ENCODE measurements at places on chromosomes 7 and 10.

DNA sequence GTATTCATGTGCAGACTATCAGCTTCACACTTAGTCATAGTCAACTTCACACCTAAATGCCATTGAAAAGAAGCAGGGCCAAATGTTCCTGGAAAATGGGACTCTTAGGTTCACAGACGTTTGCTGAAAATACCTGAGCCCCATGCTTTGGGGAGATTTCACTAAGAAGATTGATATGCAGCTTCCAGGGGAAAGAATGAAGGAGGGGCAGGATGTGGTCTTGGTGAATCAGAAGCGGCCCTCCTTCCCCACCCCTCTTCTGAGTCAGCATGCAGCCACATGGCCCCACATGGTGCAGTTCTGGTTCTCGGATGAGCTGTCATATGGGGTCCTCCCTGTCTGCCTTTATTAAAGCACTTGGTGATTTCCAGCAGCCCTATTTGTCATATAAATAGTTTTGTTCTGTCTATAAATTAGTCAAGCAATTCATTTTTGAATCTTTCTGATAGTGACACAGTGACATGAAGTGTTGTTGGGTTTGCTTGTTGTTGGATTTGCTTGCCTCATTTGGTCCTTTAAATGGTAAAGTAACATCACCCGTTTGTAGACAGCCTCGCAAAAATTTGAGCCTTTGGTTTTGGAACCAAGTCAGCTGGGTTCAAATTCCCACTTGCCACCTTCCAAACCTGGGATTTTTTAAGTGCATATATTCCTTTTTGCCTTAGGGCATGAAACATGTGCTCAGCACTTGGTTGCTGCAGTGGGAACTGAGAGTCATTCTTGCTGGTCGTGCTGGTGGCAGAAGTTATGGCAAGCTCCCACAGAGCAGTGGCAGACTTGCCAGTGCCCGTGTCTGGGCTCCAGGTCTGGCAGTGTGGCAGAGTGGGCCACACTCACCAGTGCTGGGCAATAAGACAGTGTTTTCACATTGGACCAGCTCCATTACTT, 68.1 kb upstream of the CDK6 start:
- DNase-seq: peak; percentile 68

GRCh38 chr7:28626624-28627262, 214.4 kb downstream of the CREB5 start:
- DNase-seq: peak; percentile 16

- DNase-seq: no peak
These were observed 104.7 kb downstream of the GPR85 start for GRCh38 chr7:112981966-112982365.

- DNase-seq: no peak
These were observed 149.5 kb downstream of the PPP1R9A start for GRCh38 chr7:95056901-95057300.

DNA sequence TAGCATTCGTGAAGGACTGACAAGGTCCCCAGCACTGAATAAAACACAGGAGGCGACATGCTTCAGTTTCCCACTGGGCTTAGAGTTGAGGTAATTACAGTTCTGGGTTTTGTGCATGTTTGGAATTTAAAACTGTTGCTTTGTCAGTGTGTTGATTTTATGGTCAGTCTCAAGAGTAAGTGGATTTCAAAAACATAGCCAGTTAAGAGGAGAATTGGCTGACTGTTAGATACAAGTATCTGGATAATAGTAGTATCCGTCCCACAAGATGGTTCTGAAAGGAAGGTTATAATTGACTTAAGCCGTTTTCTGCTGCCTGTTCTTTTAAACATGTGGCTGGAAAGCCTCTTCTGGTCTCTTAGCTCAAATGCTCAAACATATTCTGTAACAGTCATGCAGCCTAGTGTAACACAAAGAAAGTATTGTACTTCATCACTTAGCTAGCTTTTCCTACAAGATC, 170.9 kb downstream of the POLR1F start:
- DNase-seq: no peak

- no peak for DNase-seq
These were observed 206.9 kb downstream of the WDR11 start for GRCh38 chr10:121058082-121058481.

DNA sequence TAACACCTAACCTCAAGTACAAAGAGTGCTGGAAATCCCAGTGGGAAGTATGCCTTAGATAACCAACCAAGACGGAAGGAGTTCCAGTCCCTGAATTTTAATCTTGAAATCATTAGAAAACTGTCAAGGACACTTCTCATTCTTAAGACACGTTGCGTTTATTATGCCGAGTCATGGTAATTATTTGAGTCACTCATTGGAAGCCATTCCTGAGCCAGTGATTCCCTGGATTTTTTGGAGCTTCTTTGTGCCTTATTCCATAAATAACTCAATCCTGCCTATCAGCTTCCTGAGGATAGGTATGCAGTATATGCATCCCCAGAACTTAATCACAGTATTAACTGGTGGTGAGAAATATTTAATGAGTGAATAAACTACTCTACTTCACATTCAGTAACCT, 77.4 kb downstream of the PPP1R17 start:
- no peak for DNase-seq

GRCh38 chr10:43333653-43334052, 37.8 kb upstream of the FXYD4 start:
- DNase-seq: no peak

DNA sequence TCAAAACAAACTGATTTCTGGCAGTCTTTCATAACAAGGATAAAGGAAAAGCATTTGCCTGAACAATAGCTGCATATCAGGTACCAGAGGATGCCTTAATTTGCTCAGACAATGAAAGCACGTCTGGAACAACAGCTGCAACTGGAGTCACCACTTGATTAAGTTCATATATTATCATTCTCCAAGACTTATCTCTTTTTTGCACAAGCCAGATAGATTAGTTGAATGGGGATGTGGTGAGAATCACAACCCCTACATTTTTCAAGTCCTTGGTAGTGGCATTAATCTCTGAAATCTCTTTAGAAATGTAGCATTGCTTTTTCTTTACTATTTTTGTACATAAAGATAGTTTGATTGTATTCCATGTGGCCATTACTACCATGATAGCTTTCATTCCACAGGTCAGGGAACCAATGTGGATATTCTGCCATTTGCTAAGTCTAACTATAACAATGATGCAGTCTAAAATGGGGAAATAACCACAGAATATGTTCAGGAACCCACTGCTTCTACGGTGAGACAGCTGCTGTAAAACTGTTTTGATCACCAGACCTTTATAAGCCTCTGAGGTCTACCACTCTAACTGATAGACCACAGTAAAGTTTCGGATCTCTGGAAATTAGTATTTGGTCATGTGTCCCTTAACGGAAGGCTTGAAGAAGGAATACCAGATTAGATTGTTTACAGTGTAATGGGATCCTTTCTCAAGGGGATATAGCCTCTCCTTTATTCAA, 1176.2 kb downstream of the DNAJB9 start:
- no peak for DNase-seq

DNA sequence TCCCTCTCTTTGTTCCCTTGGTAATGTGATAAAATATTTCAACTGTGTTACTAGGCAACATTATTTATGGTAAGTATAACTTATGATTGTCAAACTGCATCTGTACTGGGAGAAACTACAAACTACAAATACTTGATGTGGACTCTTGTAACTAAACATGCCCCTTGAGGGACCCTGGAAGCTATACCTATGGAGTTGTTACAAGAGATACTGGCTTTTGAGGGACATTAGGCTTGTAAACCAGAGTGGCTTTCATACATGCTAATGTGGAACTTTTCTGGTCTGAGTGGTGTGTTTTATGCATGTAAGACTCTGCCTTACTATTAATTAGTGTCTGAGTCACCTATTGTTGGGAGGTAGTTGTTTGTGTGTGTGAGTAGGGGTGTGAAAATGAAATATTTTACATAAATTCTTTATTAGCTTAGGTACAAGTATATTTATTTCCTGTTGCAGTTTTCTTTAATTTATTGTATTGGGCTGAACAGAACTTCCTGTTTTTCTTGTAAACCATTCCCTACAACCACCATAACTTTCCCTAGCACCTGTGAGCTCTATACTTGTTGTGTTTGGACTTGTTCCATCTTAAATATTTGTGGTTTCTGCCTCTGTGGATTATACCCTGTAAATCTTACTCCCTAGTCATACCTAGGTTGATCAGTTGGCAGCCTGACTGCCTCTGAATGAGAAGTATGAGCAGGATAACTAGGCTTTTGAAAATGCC, 49.8 kb downstream of the STK31 start:
- no peak for DNase-seq

DNA sequence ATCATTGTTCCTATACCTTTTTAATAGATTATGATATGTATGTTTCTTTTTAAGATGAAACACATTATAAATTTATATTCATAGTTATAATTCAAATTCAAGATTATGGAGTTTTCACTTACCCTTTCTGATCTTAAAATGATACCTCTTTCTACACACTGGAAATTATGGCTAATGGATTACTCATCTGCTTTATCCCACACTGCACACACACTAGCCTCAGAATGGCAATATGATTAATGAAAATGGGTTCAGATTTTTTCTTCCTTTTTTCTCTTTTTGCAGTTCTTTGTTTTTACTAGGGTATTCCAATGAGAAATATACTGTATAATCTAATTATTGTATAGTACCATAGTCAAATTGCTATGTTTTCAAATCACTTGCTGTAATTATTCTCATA, 82.3 kb upstream of the FZD1 start:
- no peak for DNase-seq

Data from stimulated activated CD4-positive, alpha-beta T cell treated with anti-CD3 and anti-CD28 coated beads, Interleukin-2, amount 100 ng/mL, for 48 hours (primary cell).